Neural progenitor cell (in vitro differentiated cells): ENCODE measurements at places on chromosomes 1 and 21. TPM values are rescaled to one million over a fixed set of nuclear protein-coding genes. Genes with fewer than 3 reads are reported as not detected.

DNA sequence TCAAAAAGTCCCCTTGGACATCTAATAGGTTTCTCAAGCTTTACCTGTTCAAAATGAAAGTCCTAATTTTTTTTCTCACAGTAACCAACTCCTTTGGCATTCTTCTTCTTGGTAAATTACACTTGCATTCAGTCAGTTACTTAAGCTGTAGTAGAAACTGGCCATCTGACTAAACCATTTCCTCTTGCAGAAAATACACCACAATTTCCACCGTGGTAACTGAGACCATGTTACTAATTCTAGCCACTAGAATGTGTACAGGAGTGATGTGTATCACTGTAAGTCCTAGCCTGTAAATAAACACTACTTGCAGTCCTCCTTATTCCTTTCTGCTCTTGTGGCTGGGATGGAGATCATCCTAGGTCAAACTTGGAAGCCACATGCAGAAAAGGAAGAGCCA lies 965.4 kb upstream of the TMPRSS15 start:
- DNase-seq = no peak

DNA sequence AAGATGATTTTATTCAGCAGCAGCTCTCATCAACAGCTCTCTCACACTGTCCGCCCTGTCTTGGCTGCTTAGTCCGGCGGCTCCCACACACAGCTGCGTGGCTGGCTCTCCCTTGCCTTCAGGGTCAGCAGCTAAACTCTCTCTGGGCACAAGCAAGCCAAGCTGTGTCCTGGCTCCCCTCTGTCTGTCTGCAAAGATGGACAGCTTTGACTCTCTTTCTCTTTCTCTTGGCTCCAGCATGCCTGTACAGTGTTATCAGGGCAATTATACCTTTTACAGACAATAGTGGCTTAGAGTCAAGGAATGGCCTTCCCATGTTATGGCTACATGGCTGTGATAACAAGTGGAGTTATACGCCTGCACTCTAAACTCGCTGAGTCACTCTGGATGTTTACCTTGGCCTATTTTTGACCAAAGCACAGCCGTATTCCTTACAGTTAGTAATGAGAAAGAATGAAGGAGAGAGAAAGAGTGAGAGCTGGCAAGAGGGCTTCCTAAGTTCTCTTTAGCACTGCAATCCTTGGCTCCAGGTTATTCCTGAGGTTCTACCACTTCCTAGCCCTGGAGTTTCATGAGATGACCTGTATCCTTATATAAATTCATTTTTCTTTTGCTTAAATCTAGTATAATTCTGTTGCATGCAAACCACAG lies 59.9 kb upstream of the ZSWIM5 start:
- no peak for DNase-seq

- DNase-seq = no peak
Observed at GRCh38 chr21:44303490-44303981, 3.7 kb downstream of the PFKL start.

GRCh38 chr1:35561972-35562680 lies 4.5 kb downstream of the NCDN start:
- no peak for DNase-seq

GRCh38 chr1:115084902-115085511 lies 4.3 kb downstream of the TSPAN2 start:
- DNase-seq = no peak

- no peak for DNase-seq
Observed at GRCh38 chr1:37073854-37074379, 39.6 kb upstream of the GRIK3 start.

DNA sequence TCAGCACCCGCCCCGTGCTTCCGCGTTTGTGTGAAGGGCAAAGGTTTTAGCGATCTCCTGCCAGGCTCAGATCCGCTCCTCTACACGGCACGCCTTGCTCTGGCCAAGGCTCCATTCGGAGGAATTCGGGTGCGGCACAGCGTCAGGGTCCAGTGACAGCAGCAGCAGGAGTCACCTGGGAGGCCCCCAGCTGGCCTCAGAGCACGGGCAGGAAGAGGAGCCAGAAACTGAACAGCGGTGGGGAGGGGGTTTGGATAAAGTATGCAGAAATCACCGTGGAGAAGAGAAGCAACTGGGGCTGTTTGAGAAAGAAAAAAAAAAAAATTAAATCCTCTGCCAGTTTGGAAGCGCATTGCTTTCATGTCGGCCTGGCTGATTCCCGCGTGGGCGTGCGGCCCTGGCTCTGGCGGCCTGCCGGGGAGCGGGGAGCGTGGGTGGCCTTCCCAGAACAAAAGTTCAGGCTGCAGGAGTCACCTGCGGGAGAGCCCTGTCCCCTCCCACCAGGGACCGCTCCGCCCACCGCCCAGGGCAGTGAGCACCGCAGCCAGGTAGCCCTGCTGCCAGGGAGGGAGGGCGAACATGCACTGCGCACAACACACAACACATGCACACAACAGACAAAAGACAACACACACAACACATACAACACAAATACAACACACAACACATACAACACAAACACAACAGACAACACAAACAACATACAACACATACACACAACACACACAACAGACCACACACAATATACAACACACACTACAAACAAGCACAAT lies 107.6 kb downstream of the ETS2 start:
- DNase-seq = peak; percentile 64

DNA sequence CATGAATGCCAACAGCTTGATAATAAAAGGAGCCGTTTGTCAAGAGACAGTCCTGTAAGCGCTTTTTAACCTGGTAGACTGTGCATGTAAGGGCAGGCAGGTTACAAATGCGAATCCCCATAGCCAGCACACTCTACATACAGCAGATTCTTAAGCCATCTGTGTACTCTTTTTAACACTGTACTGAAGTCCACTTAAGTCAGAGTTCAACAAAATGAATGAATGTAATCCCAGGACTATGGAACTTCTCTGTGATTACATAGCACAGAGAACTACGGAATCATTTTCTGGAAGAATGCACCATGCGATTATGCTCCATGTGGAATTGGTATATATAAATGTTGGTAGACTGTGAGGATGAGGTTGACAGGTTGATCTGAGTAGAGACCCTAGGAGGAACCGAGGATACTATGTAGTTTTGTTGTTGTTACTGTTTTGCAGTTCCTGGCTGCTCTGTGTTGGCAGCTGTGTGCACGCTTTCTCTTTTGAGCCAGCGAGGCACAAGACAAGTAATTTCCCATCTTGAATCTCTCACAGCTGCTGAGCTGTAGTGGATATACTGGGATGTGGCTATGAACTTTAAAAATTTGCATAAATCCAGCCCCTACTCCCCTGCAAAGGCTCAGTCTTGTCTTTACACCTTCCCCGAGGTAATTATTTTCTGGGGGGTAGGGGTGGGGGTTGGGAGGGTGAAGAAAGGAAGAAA lies 21.9 kb downstream of the LRRC8D start:
- DNase-seq = no peak

DNA sequence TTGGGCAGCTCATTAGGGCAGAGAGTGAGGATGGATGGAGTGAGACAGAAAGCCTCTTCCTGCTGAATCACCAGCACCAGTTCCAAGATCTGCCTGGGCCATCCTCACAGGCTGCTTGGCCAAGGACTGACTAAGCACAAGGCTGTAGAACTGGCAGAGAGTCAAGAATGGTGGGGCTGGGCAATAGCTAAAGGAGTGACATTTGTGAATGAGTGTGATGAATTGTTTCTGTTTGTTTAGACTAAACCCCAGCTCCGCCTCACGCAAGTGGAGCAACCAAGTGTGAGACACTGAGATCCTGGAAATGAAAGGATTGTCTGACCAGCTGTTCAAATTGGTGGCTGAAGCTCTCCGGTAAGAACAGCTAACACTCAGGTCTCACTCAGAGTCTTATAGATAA lies 38.6 kb downstream of the BRINP2 start:
- DNase-seq = peak; percentile 28

- DNase-seq = no peak
Observed at GRCh38 chr1:46767649-46768282, 31.1 kb upstream of the CYP4B1 start.

Gene ZNF683
- total RNA-seq = not detected in 2 replicates

Gene TMEM81
- total RNA-seq = 2.1 and 3.3 TPM in 2 replicates

Gene AQP10
- not detected in 2 replicates for total RNA-seq

Gene RHOU
- total RNA-seq = 47.6 and 67.0 TPM in 2 replicates

Gene RORC
- total RNA-seq = not detected in 2 replicates

Gene S100A9
- total RNA-seq = not detected in 2 replicates

Gene SPRR5
- not detected in 2 replicates for total RNA-seq

Gene C1orf56
- 2.9 and 5.5 TPM in 2 replicates for total RNA-seq
